ENCODE measurements at places on chromosomes 16 and 17.

DNA sequence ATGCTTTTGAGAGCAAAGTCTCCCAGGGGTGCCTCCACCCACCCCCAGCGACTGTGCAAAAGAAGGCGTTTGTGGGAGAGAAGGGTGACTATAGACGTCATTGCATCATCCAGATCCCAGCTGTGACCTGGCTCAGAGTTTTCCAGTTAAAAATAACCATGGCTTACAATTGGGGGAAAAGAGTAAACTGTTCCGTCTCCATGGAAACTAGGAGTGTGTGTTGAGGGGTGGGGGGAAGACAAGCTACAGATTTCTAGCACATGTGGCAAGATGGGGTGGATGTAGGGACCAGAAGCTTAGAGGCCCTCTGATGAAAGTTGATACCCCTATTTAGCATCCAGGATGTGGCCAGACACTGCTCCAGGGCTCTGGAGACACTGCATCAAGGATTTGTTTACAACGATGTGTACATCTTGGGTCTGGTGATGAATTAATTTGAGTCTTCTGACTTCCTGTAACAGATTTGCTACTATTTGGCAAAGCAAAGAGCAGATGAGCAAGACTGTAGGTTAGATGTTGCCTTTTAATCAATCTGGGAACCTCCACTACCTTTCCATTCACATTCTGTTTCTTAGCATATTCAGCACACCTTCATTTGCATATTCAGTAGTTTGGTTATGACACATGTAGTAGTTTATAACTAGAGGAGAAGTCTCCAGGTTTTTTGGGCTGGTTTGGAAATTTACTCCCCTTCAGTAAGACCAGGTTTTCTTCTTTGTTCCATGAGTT lies 6.2 kb upstream of the DUSP14 start:
- no peak for DNase-seq

DNA sequence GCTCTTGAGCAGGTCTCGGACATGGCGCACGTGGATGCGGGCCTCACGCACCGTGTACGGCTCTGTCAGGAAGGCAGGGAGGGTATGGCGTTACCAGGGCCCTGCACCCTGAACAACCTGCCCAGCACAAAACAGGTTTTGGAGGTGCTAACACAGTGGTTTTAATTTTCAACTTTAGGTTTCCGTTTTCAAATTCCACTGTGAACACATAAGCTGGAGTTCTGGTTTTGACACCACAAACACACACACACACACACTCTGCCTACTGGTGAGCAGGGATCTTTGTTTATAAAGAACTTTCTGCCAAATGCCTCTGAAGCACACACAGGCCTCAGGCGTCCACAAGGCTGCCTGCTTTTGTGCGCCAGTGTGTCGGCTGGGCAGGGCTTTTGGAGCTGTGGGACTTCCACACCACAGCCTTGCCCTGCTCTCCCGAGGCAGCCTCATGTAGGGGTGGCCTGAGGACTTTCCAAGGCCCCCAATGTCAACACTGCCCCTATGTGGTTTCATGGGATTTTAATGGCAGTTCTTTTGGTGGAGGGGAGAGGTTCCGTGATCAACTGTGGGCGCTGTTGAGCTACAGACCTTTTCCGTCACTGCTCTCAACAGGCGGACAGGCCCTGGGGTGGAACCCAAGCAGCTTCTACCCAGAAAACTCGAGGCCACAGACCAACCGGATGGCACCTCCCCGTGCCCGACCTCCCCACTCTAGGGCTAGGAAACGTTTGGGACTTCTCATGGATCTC lies 9.4 kb downstream of the CLUH start:
- no peak for DNase-seq

DNA sequence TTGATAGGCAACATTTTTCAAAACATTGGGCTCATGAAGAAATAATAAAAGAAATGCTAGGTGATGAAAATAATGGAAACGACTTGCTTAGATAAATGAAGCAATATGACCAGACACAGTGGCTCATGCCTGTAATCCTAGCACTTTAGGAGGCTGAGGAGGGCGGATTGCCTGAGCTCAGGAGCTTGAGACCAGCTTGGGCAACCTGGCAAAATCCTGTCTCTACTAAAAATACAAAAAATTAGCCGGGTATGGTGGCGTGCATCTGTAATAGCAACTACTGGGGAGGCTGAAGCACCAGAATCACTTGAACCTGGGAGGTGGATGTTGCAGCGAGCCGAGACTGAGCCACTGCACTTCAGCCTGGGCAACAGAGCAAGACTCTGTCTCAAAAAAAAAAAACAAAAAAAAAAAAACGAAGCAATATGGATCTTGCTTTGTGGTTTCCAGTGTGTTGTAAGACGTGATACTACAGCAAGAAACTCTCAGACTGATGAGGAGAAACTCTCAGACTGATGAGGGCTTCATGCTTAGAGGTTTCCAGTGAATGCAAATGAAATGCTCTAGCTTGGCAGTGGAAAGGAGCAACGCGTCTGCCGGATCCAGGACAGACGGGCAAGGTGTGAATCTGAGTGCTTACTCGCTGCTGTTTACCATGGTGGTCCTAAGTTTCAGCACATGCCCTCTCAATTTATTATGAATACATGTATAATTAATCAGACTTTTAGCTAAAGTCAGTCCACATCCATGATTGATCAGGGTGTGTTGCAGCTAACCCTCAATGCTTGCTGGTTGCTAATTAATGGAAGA lies 11.5 kb upstream of the IGF2BP1 start:
- DNase-seq, result no peak

- DNase-seq, result no peak
These were observed 100.1 kb upstream of the CHMP6 start for GRCh38 chr17:80891397-80892018.

GRCh38 chr16:16122264-16122663 lies 101.0 kb downstream of the ABCC6 start:
- no peak for DNase-seq

DNA sequence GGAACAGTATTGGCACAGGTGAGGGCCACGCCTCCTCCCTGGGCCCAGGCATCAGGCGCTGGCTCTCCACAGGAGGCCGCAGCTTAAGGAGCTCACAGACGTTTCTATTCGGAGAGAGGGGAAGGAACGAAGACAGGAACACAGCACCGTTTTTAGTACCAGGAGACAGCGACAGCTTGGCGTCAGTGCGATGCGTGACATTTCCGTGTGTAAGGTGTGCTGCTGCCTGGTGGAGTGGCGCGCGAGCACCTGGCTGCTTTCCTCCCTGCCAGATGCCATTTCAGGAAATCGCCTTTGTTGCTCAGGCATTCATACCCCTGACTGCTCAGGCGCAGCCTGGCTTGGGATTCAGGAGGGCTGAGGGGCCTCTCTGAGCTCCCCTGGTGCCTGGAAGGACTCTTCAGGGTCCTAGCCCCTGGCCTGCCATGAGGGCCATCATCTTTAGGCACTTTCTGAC lies 367.5 kb downstream of the CPPED1 start:
- DNase-seq, result peak; percentile 53

DNA sequence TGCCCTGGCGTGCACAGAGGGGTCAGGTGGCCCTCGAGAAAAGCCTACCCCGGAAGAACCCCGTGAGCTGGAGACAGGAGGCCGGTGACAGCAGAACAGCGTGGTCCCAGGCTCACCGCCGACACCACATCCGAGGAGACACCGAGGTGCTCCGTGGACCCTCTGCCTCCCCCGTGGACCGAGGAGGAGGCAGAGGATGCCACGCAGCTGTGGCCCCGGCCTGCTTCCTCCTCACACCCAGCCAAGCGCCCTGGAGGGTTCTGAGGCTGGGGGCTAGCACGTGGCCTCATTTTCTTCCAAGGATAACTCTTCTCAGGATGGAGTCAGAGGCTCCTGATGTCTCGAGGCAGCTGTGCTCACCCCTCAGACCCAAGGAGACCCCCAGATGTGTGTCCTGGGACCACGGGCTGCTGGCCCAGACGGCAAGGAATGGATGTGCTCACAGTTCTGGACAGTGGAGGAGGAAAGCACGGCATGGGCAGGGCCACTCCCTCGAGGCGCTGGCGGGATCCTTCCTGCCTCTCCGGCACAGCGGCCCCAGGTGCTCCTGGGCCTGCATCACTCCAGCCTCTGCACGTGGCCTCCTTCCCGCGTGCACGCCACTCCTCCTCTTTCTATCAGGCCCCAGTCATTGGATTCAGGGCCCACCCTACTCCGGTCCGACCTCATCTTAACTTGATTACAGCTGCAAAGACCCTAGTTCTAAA lies 4.4 kb upstream of the PVALEF start:
- no peak for DNase-seq

- no peak for DNase-seq
These were observed 746.4 kb downstream of the CDH11 start for GRCh38 chr16:64375391-64375980.

- DNase-seq, result no peak
These were observed 4.4 kb downstream of the SNAI3 start for GRCh38 chr16:88681709-88682451.

- DNase-seq, result no peak
These were observed 9.5 kb upstream of the NDEL1 start for GRCh38 chr17:8426094-8426720.

GRCh38 chr17:55622547-55622946 lies 100.1 kb downstream of the TMEM100 start:
- DNase-seq, result no peak

GRCh38 chr16:49351096-49351487 lies 22.5 kb upstream of the C16orf78 start:
- no peak for DNase-seq

DNA sequence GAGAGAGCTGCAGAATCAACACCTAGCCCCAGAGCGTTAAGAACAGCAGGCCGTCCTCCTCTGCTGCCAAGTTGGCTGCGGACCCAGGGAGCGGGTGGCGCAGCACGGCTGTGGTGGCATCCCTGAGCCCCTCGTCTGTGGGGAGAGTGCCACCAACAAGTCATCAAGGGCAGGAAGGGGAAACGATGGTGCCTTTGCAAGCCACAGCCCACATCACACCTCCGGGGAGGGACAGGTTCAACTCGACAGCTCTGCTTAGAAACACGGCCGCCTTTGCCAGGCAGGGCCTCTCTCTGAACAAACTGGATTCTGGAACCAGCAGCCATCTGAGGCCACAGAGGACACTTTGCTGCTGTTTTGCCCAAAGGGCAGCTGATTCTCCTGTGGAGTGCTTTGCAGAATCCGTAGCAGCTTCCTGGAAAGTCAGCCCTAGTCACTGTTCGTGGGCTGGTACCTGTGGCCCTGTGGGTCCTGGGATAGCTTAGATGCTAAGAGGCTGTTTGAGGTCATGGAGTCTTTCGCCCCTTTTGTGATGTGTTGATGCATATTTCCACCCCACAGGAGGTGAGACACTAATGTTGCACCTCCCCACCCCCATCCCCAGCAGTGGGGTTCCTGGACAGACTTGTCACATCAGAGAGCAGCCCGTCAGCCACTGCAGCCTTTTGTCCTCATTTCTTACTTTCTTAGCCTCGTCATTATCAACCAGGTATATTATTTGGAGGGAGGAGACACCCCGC lies 270.6 kb downstream of the CPPED1 start:
- DNase-seq, result no peak

DNA sequence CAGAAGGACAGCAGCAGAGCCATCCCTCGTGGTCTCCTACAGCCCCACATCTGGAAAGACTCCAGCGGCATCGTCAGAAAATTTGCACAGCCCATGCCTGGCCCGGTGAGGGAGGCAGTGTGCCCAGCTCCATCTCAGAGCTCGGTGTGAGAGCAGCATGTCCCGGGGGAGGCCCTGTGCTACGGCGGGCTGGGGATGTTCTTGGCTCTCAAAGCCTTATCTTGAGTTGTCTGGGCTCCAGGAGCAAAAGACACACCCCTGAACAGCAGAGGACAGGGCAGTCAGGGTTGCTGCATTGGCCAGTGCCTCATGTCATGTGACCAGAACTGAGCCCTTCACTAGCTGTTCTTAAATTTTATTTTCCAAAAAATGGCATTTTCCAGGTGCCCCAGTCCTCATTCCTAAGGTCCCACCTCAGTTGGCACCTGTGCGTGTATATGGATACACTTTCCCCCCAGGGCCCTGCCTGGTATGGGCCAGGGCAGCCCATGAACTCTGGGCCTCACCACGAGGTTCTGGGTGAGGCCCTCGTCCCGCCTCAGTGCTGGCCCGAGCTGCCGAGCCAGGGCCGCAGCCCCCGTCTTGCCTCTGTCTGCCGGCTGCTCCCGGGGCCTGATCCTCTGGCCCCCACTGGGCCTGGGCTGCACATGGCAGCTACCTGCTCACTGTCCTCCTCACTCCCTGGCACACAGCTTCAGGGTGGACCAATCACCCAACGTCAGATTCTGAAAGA lies 3.0 kb downstream of the NUDT16L1 start:
- DNase-seq, result no peak

GRCh38 chr16:89025636-89026035 lies 48.6 kb upstream of the CBFA2T3 start:
- DNase-seq, result no peak

DNA sequence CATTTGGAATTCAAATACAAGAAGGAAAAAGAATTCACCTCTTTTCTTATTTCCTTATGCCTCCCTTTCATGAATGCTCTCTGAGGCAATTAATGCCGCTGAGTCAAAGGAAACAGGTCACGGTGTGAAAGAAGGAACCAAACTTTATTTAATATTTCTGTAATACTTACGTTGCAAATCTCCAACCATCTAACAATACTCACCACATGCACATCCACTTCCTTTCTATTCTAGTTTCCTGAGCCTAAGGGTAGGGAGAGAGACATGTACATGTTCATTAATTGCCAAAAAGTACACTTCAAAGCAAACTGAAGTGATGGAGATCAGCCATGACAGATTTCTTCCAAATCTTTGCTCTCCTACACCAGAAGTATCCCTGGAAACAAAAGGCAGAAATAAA lies 47.9 kb upstream of the HLF start:
- no peak for DNase-seq

DNA sequence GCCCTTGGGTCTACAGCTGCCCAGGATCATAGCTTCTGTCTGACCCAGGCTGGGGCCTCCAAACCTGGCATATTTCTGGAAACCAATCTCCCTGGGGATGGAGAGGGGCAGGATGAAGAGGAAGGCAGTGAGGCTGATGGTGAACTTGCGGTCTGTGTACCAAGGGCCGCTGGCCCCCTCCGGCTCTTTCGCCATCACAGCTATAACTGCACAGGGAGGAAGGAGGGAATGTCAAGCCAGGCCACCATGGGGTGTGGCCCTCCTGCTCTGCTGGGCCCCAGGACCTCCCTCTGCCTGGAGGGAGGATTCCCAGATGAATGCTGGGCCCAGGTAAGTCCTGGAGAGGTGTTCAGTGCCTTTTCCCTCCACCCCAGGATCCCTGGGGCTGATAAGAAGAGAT lies 6.3 kb downstream of the SLC38A7 start:
- no peak for DNase-seq

DNA sequence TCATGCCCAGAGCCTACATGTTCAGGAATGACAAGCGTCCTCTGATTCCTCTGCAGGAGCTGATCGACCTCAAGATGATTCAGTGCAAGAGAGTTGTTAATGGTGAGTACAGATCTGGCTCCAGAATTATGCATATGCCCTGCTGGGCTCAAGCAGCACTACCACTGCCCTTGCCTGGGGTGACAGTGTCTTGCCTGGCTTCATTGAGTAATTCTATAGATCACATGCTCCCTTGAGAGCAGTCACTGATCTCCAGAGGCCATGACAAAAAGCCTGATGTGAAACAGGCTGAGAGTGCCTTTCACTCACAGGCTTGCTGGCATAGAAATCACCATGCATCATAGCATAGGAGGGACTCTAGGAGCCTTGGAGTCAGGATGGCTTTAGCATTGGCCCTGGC lies 26.4 kb downstream of the DUS2 start:
- no peak for DNase-seq

GRCh38 chr16:47519037-47519436 lies 57.9 kb downstream of the PHKB start:
- no peak for DNase-seq

- no peak for DNase-seq
These were observed 37.9 kb upstream of the NDRG4 start for GRCh38 chr16:58462089-58462488.
